ENCODE measurements at places on chromosomes 5 and 9.

DNA sequence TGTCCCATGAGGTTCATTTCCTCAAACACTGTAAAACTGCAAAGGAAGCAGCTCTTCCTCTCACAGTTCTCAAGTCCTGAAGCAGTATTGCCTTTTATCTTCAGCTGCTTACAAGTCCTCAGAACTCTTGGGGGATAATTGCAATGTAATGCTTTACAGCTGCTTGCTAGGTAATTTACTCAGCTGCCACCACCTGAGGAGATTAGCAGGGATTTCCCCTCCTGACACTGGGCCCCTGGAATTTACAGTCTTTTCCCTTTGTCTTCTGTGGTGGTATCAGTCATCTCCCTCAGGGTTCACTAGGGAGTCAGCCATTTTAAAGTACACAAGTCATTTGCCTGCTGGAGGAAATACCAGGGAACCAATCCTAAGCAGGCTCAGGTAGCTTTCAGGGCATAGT, 754.3 kb upstream of the GRAMD2B start:
- no peak for DNase-seq

DNA sequence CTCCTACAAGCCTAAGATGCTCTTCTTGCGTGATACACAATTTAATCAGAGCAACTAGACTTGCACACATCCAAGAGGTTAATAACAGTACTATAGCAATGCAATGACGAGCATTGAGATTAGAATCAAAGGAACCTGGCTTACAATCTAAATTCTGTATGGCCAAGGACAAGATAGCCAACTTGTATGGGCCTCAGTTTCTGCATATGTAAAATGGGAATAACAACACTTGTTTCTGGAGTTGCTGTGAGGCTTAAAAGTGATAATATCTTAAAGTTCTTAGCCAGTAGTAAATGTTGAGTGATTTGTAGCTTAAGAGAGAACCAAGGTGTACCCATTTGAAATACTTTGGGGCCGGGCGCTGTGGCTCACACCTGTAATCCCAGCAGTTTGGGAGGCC, 2.2 kb upstream of the PUM3 start:
- DNase-seq = no peak

DNA sequence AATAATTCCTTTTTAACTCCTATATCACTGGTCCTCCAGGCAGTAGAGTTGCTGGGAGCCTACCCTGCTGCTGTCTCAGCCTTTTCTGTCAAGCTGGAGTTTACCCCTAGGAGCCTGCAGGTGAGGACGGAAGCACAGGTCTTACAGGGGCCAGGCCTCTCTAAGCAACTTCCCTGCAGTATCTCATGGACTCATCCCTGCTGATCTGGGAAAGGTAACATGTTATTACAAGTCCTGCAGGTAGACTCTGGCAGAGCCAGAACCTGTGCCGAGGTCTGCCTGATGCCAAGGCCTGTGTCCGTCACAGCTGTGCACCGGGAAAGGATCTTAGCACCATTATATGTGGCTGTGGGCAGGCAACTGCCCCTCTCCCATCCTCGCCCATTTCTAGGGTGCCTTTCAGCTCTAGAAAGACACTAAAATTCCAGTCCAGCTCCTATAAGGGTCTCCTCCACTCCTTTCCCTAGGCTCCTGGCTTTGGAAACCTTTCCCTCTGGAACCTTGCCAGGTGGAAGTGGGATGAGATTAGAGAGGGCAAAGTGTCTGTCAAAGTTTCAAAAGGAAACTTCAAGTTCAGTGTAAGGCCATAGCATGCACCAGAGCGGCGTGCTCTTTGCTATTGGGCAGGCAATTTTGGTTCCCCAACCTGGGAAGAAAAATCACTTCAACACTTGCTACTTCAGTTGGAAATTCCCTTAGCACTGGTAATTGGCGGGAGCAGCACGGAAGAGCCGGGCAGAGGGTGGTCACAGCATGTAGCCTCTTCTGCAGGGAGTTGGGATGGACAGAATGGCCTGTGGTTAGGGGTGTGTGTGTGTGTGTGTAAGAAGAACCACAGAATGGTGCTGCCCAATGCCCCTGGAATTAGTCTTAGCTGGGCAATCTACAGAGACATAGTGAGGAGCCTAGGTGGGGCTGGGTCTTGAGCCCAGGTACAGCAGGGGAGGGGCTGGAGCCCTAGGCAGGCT, 17.5 kb downstream of the TMEM171 start:
- no peak for DNase-seq

- no peak for DNase-seq
Measured at GRCh38 chr5:149257889-149258705, 13.6 kb upstream of the AFAP1L1 start.

DNA sequence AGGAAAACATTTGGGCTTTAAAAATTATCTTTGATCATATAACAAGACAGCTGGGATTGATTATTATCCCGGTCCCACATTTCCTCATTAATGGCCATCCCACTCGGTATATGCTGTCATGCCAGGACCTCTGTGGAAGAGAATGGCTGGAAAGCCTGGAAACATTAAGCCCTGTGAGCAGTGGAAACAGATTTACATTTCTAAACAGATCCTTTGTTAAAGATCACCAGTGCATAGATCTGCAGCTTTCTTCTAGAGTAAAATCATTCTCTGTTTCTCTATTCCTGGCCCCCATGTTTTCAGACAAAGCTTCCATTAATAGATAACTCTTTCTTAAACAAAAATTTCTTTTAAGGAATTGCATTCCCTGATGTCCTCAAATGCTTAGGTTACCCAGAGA, 152.2 kb downstream of the CAVIN4 start:
- DNase-seq = no peak

Measured in H54 (cell line).